ENCODE measurements at places on chromosomes 2 and 18.

DNA sequence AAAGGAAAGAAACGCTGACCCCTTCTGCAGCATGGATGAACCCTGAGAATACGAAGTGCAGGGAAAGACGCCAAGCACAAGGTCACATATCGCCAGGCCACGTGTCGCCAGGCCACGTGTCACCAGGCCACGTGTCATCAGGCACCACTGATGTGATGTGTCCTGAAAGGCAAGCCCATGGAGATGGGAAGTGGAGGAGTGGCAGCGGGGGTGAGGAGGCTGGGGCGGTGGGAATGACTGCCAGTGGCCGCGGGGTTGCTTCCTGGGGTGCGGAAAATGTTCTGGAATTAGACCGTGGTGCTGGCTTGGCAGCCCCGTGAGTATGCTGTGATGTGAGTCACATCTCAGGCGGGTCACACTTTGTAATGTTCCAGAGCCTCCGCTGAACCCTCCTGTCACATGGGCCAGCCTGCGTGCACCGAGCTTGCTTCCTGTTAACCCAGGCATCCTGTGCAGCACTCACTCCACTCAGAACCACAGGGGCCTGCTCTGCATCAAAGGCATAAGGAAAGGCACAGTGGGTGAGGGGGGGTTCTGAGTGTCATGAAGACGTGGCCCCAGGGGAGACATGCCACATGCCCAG lies 39.0 kb downstream of the SLC66A2 start:
- ATAC-seq: no peak

DNA sequence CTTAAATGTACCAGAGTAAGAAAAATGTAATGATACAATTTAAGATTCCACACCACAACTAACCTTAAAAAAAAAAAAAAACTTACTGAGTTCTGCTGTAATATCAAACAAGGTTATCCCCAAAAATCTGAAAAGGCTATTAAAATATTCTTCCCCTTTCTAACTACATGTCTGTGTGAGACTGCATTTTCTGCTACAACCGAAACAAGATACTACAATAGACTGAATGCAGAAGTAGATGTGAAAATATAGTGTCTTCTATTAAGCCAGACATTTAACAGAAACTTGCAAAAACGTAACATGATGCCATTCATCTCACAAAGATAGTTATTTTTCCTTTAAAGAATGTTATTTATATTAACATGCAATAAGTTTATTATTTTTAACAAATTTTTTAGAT lies 16.2 kb downstream of the SS18 start:
- no peak for ATAC-seq

GRCh38 chr2:240397542-240397916 lies 37.9 kb upstream of the GPC1 start:
- ATAC-seq: no peak

DNA sequence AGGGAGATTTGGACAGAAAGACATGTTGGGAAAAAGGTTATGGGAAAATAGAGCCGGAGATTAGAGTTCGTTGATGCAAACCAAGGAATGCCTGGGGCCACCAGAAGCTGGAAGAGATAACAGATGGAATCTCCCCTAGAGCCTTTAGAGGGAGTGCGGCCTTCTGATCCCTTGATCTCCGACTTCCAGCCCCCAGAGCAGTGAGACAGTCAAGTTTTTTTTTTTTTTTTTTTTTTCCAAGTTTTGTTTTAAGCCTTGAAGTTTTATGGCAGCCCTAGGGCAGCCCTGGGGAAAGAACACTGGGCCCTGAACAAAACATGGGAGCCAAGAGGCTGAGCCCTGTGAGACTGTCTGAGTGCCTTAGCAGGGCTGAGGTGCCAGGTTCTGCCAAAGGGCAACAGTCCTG lies 6.5 kb downstream of the DGKD start:
- ATAC-seq: no peak

- peak; percentile 57 for ATAC-seq
Observed at GRCh38 chr2:240624950-240625621, at the start of gene GPR35. GPR35 (plus strand) TSS chr2:240625480; CDS start chr2:240629953, 4,473 bp downstream.

DNA sequence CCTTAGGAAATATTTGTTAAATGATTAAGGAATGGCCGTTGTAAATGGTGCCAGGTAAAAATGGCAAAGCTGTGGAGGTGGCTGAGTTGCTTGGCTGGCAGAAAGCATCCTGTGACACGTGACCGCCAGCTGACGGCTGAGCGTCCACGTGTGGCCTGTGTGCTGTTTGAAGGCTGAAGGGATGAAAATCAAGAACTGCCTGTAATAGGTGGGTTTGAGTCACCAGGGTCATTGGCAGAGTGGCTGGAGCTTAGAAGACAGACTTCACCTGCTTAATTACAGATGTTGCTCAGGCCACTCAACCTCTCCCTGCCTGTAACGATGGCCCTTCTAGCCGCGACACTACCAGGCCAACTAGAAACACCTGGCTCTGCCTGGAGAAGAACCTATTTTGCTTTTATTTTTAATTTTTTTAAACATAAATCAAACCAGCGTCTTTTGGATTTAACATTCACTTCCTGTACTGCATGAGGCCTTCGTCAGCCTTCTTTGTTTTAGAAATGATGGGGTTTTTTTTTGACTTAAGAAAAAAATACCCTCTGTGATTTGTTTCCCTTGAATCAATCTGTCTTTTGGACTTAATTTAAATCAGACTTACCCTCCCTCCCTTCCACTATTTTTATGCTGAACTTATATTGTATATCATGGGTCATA lies 206.5 kb downstream of the PRKCE start:
- ATAC-seq: no peak

DNA sequence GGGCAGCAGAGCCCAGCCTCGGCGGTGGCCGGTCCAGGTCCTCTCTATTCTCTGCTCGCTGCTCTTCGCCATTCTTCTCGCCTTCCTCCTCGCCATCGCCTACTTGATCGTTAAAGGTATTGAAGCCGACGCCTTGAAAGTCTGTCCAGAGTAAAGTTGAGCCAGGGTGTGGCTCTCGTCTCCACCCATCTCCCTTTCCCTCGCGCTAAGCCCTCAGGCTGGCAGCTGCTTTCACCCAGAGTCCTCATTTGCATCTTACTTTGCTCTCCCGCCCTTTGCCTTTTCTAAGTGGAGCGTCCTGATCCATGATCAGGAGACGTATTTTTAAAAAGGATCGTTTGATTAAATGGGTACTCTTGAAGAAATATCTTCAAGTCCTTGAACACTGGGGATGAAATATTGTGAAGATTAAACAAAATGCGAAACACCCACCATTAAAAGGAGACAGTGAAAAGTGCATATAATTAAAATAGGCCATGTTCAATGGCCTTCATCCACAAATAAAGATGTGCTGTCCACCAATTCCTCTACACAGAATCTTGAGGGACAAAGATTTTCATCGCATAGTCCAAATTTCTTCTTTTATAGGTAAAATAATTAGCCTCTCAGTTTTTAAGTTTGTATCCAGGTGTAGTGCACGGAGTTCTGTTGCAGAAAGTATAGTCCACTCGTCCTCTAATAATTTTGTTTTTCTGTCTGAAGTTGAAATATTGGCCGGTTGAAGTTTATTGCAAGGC lies 657 bp downstream of the ARL6IP6 start:
- no peak for ATAC-seq

DNA sequence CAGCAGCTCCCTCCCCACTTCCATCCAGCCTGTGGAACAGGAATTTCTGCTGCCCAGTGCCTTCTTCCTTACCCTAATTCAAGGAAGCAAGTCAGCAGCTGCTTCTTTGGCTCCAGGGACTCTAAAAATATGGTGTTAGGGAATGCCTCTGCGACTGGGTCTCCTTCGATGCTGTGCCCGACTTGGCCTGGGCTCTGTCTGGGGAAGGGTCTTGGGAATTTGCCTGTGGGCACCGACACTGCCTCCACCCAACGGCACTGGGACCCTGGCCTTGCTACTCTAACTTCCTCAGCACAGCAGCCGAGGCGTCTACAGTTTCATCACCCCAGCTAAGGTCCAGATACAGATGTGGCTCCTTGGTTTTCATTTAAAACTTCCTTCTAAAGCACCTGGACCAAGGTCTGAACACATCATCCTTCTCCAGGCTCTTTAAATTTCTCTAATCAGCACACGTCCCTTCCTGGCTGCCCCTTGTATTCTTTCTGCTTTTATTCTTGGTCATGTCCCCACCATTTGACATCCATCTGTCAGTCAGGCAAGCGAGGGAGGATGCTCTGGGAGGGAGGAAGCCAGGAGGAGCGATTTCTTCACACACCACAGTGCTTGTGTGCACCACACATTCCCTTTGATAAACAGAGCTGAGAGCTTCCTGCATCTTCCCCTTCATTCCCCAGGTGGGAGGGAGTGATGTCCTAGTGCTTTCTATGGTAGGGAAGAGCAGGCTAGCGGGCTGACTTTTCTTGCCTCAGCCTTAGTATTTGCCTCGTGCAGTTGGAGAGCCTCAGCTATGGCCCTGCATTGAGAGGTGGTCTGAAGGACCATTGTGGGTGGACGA lies 6.8 kb downstream of the LBH start:
- no peak for ATAC-seq

DNA sequence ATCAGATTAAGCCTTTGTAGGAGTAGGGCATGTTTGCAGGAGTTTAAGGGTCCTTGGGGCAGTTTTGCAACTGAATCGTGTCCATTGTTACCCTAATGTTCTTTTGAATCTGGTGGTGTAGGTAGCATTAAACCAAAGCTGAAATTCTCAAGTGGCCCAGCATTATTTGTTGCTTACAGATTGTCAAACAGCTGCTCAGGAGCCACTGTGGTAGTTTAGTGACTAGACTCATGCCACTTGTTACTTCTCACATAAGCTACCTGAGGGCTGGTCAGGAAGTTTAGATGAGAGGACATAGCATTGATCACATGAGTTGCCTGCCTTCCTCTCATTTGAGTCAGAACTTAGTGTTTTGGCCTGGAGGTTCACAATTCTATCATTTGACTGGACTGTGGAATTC lies 157.6 kb downstream of the HAUS1 start:
- ATAC-seq: no peak

DNA sequence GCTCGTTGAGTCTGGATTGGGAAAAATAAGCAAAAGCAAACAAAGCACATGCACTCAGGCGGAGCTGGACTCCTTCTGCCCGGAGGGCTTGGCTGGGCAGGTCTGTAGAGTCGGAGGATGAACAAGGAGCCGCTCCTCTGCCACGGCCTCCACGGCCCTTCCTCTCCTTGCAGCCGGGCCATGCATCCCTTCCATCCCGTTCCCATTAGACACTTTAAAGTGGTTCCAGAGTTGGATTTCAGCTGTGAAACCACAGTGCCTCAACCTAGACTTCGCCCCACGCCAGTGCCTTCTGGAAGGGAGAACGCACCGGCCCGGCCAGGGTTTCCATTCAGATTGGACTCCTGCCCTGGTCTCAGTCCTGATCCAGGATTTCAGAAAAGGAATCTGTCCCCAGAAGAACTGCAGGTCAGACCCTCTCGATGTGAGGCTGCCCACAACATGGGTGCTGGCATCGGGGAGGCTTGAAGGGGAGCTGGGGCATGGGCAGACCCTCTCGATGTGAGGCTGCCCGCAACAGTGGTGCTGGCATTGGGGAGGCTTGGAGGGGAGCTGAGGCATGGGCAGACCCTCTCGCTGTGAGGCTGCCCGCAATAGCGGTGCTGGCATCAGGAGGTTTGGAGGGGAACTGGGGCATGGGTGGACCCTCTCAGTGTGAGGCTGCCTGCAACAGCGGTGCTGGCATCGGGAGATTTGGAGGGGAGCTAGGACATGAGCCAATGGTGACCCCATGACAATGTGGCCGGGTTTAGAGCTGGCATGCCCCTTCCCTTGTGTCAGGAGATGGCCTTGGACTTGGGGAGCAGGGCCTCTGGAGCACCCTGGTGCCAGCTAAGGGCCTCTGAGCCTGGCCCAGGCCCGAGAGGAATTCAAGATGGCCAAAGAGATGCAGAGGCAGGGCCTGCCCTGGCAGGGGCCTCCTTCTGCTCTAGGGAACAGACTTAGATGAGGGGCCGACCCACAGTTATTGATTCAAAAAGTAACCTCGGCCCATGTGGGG lies 304.5 kb downstream of the NDUFA10 start:
- ATAC-seq: no peak

DNA sequence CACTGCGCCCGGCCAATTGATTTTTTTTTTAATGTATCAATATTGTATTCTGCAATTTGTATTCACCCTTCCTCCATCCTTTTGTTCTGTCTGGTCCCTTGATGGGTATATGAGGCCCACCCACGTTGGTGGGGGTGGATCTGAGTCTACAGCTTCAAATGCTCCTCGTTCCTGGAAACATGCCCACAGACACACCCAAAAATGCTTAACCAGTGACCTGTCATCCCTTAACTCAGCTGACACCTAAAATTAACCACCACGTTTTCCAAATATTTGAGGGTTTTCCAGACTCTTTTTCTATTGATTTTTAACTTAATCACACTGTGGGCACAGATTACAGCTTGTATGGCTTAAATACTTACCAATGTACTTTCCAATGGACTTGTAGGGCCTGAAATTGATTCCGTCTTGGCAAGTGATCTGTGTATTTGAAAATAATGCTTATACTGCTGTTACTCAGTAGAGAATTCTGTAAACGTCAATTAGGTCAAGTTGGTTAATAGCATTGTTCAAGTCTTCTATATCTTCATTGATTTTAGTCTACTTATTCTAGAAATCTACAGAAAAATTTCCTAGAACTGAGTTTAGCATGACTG lies 34.4 kb upstream of the CYP27C1 start:
- ATAC-seq: no peak

DNA sequence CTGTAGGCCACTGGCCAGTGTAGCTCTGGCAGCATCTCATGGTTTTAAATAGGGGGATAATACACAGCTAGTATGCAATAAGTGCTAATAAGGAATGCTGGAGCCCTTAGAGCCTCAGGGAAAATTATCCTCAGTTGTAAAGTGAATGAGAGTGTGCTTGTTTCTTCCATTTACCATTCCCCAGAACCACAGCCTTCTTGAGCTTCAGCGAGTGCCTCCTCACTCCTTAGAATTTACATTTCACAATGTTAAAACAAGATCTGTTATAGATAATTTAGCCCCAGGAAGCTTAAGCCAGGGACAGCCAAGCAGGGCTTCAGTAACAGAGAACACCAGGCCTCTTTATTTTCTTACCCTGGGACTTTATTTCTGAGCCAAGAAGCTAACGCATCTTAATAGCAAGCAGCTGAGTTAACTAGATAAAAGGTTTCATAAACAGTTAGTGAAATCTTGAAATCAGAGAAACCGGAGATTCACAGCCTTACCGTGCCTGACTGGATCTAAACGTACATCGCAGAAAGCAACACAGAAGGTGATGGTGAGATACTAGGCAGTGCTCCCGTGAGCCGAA lies 535.2 kb downstream of the TDRD15 start:
- ATAC-seq: no peak

DNA sequence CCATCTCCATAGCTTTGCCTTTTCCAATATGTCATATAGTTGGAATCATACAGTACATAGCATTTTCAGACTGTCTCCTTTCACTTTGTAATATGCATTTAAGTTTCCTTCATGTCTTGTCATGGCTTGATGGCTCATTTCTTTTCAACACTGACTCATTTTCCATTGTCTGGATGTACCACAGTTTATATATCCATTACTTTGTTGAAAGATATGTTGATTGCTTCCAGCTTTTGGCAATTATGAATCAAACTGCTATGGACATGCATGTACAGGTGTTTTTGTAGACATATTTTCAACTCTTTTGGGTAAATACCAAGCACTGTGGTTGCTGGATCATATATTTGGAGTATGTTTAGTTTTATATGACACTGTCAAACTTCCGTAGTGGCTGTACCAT lies 26.3 kb downstream of the ACSL3 start:
- ATAC-seq: no peak

Data from activated CD4-positive, CD25-positive, alpha-beta regulatory T cell treated with anti-CD3 and anti-CD28 coated beads, Interleukin-2, amount 50 U/mL, for 24 hours (primary cell).